Inflammatory macrophage treated with lipopolysaccharide for 1 hour (primary cell): ENCODE measurements at places on chromosomes 7 and 10.

- DNase-seq = no peak
Observed at GRCh38 chr7:12921751-12922345, 234.4 kb downstream of the ARL4A start.

- DNase-seq = no peak
Observed at GRCh38 chr10:73366381-73367298, 8.0 kb upstream of the CFAP70 start.

DNA sequence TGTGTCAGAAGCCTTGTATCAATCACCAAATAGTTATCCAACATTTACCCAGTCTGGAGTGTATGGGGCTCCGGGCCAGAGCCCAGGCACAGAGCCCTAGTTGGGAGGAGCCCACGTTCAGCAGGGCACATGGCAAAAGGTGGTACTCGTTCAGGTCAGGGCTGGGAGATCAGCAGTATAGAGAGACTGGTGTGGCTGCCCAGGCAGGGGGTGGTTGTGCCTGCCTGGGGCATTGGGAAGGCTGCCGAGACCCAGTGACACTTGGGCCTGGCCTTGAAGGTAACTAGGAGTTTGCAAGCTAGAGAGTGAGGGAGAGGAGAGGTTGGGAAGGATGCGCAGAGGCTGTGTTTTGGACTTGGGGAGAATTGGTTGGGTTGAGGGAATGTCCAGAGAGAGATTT is 48.9 kb upstream of the IGFBP3 start:
- DNase-seq = no peak

DNA sequence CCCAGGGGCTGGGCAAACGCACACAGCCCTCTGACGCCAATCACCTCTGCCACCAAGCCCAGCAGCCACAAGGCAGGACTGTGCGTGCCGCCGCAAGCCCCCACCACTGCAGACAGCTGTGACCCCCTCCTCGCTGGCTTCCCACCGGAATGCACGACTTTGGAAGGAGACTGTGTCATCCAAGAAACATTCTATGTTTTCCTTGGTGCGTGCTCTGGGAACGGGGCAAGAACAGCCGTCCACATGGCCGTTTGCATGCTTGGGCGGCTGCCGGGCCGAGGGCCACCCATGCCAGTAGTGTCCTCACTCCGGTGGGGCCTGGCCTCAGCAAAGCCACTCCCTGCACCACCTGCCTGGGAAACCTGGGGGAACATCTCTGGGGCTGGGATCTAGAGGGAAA is 17.6 kb upstream of the ELN start:
- DNase-seq = no peak

- no peak for DNase-seq
Observed at GRCh38 chr7:129394101-129394500, 40.1 kb upstream of the STRIP2 start.

DNA sequence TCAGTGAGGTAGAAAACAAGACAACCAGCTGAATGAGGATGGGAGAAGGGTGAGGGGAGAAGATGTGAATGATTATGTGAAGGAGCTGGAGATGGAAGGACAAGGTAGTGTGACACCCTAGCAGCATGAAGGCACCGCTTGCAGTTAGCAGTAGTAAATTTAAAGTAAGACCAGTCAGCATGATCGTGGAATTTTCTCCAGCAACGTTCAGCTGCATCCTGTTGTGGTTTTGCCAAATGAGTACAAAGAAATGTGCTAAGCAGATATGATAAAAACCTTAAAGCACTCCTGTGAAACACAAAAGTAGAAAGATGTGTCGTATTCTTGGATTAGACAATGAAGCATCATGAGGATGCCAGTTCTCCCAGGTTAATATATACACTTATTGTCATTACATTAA is 34.1 kb upstream of the IFRD1 start:
- DNase-seq = no peak

DNA sequence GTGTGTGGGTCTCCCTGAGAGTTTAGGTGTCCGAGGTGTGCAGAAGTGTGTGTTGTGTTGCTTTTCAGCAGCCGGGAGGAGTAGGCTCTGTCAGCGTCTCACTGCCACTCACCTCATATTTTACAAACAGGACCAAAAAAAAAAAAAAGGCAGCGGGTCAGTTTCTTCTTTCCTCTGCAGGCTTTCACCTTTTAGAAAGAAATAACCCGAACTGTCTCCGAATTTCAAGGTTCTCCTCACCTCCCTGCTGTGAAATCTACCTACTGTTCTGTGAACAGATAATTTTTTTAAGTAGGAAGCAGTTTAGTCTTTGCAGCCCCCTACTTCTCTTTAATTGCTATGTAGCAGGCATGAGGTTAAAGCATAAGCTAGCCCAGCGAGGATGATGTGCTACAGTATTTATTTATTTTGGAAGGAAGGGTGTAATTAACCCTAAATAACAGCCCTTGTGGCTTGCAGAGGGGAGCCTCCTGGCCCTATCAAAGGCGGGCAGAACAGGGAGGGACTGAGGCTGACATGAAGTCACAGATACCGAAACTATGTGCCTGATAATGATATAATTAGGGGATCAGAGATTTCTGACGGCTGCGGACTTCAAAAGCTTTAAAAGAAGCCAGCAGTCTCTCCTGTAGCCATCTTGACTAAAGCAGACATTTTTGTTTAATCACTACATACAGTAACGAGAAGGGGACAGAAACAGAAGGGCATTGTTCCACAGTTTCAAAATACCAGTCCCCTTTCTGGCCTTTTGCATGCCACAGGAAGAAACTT is 1.6 kb downstream of the BAMBI start:
- no peak for DNase-seq

DNA sequence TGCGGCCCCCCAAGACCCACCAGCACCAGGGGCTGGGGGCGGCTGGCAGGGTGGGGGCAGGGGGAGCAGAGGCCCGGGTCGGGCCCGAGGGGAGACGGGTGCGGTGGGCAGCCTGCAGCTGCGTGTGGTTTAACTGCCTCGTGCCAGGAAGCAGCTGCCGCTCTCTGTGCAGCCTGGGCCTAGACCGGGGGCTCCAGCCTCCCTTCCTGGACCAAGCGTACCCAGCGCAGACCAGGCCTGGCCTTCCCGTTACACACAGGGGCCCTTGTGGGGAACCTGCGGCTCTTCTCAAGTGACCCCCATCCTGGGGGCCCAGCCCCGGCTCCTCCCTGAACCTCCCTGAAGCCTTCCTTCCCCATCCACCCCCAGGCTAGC is 6.6 kb upstream of the INTS1 start:
- DNase-seq = no peak

GRCh38 chr7:84047085-84047484 is 147.5 kb downstream of the SEMA3A start:
- DNase-seq = no peak

- no peak for DNase-seq
Observed at GRCh38 chr7:127317447-127317961, 64.8 kb upstream of the GRM8 start.

GRCh38 chr7:73895626-73896025 is 34.7 kb downstream of the TMEM270 start:
- DNase-seq = no peak

GRCh38 chr10:62264702-62265436 is 3.8 kb downstream of the RTKN2 start:
- peak; percentile 79 for DNase-seq

DNA sequence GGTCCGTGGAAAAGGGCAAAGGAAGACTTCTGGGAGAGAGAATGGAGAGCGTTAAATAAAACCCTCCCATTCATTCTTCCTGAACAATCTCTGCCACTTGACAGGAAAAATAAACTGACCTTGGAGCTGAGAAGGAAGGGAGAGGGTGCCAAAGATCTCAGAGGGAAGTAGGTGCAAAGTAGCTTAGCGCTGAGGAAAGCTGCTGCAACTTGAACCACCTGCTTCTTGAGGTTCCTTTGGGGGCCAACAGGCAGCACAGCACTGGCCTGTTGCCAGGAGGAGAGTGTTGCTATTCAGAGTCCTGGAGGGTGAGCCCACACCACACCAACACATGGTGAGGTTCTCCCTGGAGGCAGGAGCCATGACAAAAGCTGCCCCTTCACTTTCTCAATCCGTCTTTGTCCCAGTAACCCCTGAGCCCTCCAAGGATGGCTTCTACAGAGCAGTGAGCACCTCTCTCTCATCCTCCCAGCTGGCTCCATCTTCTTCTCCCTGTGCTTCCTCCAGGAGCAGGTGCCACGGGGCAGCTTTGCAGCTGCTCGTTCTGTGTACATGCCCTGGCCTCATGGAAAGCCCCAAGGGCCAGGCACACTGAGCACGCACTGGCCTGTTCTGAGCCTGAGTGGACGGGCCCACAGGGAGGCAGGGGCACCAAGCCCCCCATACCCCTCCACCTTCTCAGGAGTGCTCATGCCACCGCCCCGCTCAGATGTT is 101.3 kb downstream of the STRA8 start:
- DNase-seq = no peak

- DNase-seq = no peak
Observed at GRCh38 chr10:13383399-13383761, 35.3 kb upstream of the SEPHS1 start.

- no peak for DNase-seq
Observed at GRCh38 chr7:143975617-143976016, 21.0 kb downstream of the OR2F1 start.

DNA sequence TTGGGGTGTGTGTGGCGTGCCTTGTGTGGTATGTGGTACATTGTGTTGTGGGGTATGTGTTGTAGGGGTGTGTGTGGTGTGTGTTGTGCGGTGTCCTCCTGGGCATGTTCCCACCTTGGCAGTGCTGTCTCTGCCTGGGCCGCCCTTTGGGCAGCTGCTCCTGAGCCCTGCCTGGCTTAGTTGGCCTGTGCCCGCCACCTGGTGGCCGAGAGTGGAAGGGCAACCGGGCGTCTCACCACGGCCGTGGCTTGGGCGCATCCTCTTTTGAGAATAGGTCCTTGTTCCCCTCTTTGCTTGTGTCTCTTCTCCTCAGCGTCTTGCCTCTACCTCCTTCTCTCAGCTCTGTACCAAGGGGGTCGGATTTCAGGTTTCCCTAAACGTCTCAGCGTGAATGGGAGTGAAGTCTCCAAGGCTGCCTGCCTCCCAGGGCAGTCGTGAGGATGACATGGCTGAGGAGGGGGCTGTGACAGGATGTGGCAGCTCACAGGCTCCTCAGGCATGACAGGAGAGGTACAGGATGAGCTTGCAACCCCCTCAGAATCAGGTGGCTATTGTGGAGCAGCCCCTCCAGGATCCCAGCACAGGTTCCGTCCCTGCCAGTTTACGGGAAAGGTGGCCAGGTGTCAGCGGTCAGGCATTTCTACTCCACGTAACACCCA is 98.4 kb upstream of the PODXL start:
- DNase-seq = peak; percentile 91

- DNase-seq = no peak
Observed at GRCh38 chr7:15199482-15199881, 296.9 kb upstream of the DGKB start.

DNA sequence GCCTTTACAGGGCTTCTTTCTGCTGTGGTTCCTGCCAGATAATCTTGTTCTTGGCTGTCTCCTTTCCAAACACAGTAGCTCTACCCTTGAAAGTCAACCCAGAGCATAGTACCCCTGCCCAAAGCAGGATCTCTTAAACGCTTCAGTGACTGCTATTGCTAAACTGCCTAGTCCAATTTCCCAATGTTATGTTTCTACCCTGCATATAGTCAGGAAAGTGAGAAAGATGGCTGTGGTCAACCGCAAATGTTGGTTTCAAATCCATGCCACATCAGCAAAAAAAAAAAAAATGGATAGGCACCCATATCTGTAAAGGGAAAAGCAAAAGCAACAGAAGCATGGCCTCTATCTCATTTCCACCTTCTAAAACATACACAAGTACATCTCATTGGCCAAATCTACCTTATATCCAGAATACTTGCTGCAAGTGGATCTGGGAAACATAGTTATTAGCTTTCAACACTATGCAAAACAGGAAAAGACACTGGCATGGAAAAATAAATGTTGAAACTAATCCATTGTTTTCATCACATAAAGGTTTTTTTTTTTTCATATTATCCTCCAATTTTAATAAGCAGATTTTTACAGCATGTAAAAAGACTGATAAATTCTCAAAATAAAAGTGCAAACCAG is 59.8 kb downstream of the DNAJC1 start:
- DNase-seq = peak; percentile 36

DNA sequence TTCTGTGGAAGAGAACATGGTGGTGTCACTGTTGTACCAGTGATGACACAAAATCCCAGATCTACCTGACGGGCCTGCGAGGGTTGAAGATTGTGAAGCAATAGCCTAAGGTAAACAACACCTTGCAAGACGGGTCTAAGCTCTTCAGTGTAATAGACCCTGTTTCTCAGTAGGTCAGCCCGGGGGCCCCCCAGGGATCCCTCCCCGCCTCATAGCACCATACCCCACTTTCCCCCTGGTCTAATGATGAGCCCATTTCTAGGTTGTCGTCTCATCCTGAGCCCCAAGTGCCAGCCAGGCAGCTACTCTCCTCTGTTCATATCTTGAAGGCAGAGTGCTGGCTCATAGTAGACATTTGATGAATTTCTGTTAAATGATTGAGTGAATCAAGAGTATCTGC is 2.6 kb upstream of the ACTR3C start:
- DNase-seq = no peak

DNA sequence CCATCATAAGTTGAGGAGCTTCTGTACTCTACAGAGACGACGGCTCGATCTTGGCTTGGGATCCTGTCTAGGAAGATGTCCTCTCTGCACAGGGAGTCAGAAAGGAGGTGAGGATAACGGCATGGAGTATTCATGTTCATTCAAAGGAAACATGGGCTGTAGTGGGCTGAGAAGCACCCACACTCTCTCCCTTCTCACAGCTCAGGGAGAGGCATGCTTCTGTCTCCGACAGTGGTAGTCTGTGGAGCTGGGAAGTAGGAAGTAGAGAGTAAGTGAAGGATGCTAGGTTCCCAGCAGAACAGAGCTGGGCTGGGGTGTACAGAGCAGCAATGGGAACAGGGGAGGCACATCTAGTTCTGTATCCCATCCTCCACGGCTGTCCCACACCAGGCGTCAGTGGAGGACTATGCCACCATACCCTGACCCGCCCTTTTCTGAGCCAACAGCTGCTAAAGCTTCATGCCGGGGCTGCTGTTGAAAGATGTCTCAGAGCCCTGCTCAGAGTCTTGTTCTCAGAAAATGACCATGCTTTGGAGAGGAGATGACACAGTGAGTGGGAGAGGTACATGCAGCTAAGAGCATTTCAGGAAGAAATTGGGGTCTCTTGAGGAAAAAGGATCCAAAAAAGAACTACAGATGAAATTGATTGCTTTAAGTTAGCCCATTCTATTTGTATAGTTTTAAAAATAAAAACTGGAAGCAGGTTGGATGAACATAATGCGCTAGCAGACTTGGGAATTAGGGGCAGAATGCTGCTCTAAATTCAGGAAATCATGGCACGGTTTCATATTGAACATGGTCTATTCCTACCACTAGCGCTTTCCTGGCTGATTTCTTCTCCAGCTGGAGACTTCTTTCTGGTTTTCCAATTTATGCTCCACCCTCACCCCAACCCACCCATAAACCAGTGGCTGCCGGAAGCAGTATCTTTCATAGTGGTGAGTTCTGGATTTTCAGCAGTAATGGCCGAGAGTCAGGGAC is 138.6 kb downstream of the CHN2 start:
- no peak for DNase-seq

- no peak for DNase-seq
Observed at GRCh38 chr10:105207476-105207995, 566.4 kb downstream of the SORCS3 start.

- no peak for DNase-seq
Observed at GRCh38 chr7:100152937-100153666, 4.4 kb downstream of the LAMTOR4 start.

GRCh38 chr7:2575046-2575732 is 16.4 kb downstream of the IQCE start:
- no peak for DNase-seq

GRCh38 chr7:101550641-101551541 is 78.2 kb downstream of the MYL10 start:
- DNase-seq = peak; percentile 60

- DNase-seq = no peak
Observed at GRCh38 chr10:3426190-3426845, 253.7 kb upstream of the PITRM1 start.

- no peak for DNase-seq
Observed at GRCh38 chr7:128202287-128202957, 38.7 kb upstream of the LEP start.
